HCEC 1CT (cell line): ENCODE measurements at places on chromosomes 12 and 14.

DNA sequence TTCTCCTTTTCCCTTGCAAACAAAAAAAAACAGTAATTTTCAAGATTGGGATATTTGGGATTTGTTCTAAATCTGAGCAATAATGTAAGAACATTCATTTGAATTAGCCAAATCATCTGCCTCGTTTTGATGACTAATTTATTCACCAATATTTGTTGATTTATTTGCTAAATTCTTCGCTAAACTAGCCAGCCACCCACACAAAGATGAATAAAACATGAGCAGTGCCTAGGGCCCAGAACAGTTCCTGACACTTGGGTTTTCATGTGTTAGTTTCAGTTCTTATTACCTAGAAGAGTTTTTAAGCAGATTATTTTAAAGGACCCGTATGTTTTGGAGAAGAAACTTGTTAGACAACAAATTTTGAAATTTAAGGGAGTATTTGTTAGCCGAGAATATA lies 1.4 kb downstream of the ETNK1 start:
- DNase-seq = peak; percentile 49

- no peak for DNase-seq
Measured at GRCh38 chr12:65924716-65925115, 100.4 kb downstream of the HMGA2 start.

- no peak for DNase-seq
Measured at GRCh38 chr12:128570191-128571065, 253.3 kb downstream of the SLC15A4 start.

DNA sequence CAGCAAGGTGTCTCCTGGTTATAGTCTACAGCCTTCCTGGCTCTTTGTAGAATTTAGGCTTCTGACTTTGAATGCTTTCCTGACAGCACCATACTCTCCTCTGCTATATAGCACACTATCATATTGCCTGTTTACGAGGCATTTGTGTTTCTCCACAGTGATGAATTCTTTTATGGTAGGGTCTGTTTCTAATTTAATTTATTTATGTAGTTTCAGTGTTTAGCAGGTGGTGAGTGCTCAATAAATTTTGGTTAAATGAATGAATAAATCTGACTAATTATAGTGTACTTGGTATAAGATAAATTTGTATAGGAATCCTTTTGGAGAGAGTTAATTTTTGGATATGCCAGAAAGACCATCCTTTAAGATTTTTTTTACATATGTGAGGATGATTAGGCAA lies 115.3 kb downstream of the RAD51B start:
- no peak for DNase-seq

GRCh38 chr12:90921536-90921935 lies 33.4 kb downstream of the CCER1 start:
- no peak for DNase-seq

DNA sequence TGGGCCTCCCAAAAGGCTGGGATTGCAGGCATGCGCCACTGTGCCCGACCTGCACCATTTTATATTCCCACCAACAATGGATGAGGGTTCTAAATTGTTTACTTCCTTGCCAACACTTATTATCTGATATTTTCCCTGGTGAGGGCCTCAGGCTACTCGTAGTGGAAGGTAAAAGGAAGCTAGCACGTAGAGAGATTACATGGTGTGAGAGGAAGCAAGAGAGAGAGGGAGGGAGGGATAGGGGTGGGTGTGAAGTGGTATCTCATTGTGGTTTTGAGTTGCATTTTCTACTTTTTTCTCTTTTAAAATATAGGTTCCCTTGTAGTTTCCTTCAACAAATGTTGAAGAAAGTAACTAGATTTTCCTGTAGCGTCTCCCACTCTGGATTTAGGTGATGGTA lies 30.9 kb downstream of the MYO1H start:
- DNase-seq = no peak

DNA sequence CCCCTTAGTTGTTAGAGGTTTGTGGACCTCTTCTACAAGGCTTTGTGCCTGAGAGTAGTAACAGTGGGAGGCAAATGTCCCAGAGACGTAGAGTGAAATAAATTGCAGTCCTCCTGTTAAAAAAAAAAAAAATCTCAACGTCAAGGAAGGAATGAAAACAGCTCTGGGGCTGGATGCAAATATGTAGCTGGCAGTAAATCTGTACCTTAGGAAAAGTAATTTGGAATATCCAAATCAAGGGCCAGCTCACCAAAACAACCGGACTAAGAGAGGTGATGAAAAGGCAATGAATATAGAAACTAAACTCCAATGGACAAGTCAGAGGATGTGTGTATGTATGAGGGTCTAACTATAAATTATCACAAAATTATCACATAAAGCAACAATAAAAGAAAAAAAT lies 27.0 kb downstream of the SINHCAF start:
- no peak for DNase-seq

GRCh38 chr12:94280063-94280462 lies 131.7 kb downstream of the PLXNC1 start:
- DNase-seq = no peak

- DNase-seq = no peak
Measured at GRCh38 chr12:80178846-80179245, 79.5 kb downstream of the OTOGL start.

DNA sequence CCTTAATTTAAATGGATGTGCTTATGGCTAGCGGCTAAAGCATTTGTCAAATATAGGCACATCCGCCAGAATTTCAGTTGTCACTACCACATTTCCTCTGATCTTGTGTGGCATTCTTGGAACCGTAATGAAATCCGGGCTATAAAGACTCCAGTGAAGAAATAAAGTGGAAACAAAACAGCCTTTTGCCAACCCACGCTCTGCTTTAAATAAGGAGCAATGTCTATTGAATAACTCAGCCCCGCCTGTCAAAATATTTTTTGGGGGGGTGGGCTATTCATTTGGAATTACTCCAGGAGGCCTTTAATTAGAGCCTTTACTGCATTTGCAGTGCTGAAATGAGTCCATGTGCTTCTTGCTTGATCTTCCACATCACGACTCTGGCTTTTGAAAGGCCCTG lies 179.6 kb upstream of the RPH3A start:
- DNase-seq = no peak
